ENCODE measurements at places on chromosomes 5 and 9.

GRCh38 chr9:79619930-79620329 is 48.2 kb downstream of the TLE4 start:
- DNase-seq: no peak

DNA sequence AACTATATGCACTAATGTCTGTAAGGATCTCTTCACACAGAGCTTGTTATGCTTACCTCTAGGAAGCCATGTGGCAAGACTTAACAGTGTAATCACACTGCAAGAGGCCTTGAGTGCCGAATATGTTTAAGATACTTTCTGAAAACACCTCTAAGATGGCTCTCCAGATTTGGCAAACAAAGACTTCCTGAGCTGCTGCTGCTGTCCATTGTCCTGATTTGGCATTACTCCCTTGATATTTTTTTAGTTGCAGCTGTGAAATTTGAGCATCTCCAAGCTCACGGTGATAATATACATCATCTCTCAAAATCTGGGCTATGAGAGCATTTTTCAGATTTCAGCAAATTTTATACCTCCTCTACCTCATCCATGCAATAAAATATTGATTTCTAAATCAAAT is 384.5 kb upstream of the CDH6 start:
- no peak for DNase-seq

DNA sequence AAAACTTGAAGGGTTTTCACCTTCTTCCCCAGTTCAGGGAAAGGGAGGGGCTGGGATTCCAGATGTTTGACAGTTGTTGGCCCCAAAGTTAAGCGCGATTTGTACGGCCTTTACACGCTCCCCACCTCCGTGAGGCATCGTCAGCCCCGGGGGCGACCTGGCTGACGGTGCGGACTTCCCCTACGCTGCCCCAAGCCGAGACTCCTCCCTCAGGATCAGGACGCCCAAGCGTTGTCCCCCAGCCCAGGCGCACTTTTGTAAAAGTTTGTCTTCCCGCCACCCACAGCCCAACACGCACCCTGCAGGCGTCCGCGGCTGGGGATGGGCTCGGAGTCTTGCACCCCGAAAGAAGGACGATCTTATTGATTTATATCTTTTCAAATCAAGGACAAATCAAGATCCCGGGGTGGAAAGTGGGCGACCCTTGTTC is 713 bp downstream of the MOB3B start:
- peak; percentile 37 for DNase-seq

DNA sequence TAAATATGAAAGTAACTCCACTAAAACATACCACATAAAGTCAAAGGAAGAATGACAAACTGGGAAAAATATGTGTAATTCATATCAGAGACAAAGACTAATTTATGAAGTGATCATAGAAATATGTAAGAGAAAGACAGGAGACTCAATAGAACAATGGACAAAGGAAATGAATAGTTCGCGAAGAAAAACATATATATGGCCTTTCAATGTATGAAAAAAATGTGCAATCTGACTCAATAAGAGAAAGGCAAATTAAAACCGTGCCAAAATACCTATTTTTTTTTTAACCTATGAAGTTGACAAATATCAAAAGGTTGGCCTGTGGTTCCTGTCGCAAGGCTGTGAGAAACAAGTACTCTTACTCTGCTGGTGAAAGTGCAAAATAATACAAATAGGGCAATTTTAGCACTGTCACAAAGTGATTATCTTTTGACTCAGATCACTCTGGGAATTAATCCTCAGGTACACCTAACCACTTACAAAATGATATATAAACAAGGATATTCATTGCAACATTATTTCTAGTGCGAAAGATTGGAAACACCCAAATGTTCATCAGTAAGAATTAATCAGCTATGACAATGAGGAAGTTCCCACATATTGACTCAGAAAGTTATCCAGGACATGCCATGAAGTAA is 3.7 kb downstream of the C9 start:
- no peak for DNase-seq

DNA sequence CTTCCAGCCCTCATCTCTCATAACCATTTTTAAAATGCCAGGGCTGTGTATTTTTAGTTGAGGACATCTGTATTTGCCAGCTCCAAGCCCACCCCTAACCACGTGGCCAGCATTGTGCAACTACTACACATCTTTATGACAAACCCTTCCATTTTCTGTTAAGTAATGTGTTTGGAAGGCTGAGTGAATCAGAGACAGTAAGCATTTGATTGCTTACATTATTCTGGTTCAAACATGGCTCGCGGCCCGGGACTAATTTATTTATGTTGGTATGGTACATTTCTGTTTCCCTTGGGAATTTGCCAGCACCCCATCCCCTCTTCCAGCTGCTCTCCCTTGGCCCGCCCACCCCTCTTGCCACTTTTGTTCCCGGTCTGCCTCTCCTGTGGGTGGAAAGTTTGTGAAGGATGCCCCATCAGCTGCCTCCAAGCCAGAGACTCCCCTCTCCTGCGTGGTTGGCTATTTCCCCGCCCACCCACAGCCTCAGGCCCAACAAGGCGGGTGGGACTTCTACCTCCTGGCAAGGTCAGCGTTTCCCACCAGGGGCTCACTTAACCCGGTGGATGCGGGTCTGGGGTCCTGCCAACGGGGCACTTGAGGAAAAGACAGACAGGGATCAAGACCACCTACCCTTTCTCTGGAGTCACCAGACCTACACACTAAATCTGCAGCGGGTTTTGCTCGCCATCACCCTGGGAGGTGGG is 162.2 kb downstream of the HSD17B3 start:
- no peak for DNase-seq

GRCh38 chr5:78889369-78890140 is 95.6 kb downstream of the ARSB start:
- no peak for DNase-seq

GRCh38 chr9:99299211-99300102 is 77.4 kb downstream of the SEC61B start:
- no peak for DNase-seq

GRCh38 chr9:76996700-76997099 is 22.8 kb upstream of the FOXB2 start:
- no peak for DNase-seq

DNA sequence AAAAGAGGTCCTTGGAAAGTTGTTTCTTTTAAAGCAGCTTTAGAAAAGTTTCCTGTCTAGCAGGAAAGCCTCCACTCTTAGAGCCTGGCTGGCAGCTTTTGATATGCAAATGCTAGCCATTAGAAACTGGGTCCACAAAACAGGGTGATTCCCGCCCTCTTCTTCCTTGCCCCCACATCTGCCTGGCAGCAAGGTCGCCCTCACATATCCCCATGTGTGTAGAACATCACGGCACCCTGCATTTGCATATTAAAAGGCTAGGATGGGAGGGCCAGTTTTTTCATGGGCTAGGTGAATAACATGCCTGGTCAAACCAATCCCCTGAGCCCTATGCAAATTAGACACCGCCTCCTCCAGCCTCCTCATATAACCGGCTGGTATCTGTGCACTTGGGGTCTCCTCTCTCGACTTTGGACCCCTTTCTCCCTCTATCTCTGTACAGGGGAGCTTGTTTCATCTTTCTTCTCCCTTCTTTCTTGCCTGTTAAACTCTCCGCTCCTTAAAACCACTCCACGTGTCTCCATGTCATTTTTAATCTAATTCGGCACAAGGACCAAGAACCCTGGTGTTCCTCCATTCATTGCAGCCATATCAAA is 426.8 kb upstream of the CTNND2 start:
- DNase-seq: no peak

DNA sequence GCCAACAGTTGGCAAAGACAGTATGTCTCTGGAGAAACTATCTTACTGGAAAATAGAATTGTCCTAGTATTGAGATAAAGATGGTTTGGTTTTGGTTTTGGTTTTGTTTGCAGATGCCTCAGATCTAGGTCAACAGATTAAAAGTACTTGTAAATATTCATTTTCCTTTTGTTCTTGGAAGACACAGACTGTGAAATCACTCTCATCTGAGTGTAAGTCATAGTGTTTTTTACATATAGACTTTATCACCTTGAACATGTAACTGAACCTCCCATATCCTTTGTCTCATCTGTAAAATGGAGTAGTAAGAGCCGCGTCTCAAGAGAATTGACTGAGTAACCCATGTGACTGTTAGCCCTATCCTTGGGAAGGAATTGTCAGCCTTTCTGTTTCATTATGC is 34.3 kb downstream of the MAP3K1 start:
- DNase-seq: no peak

- no peak for DNase-seq
Observed at GRCh38 chr5:102927007-102927406, 171.9 kb downstream of the PAM start.

DNA sequence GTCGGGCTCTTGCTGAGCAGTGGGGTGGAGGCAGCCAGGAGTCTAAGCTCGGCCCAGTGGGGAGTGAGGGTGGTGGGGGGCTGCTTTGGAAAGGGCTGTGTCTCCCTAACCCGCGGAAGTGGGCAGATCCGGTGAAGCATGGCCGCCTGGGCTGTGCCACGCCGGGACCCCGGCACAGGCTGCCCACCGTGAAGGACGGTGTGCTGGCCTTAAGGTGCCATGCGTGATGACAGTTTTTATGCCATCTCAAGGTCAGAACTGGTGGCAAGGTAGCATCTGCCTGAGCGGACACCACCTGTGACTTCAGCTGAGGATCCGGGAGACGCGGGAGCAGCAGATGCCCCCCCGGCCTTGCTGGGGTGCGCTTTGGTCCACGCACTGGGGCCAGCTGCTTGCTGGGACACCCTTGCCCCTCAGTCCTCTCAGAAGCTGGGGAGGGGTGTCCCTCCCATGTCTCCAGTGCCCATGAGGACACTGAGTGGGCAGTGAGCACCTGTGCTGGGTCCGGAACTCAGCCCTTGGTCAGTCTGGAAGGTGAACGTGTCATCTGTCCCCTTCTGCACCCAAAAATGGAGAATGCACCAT is 53.9 kb downstream of the AHRR start:
- DNase-seq: no peak

GRCh38 chr5:106331415-106331814 is 1339.3 kb downstream of the EFNA5 start:
- DNase-seq: no peak

DNA sequence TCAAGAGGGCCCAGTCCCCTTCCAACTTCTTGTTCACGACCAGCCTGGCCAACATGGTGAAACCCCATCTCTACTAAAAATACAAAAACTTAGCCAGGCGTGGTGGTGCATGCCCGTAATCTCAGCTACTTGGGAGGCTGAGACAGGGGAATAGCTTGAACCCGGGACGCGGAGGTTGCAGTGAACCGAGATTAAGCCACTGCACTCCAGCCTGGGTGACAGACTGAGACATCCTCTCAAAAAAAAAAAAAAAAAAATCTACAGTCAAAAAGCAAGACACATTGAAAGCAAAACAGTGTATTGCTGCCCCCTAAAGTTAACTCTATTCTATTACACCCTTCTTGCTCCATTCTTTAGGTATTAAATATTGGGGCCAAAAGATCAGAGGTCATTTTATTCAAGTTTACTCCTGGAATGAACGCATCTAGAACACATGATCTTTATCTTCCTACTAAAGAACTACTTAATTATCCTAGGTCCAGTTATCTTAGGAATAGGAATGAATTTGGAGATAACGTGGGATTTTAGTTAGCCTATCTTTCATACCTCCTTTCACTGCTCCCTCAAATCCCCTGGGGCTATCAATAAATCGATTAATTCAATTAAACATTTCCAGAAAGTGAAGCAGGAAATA is 2.4 kb downstream of the ATG12 start:
- no peak for DNase-seq

- DNase-seq: no peak
Observed at GRCh38 chr5:2093859-2094615, 211.3 kb upstream of the IRX4 start.

GRCh38 chr9:130944510-130945058 is 5.5 kb upstream of the FIBCD1 start:
- DNase-seq: no peak

GRCh38 chr5:123500471-123500870 is 11.5 kb upstream of the CSNK1G3 start:
- DNase-seq: no peak

GRCh38 chr5:90940227-90940995 is 381.8 kb downstream of the ADGRV1 start:
- peak; percentile 15 for DNase-seq

DNA sequence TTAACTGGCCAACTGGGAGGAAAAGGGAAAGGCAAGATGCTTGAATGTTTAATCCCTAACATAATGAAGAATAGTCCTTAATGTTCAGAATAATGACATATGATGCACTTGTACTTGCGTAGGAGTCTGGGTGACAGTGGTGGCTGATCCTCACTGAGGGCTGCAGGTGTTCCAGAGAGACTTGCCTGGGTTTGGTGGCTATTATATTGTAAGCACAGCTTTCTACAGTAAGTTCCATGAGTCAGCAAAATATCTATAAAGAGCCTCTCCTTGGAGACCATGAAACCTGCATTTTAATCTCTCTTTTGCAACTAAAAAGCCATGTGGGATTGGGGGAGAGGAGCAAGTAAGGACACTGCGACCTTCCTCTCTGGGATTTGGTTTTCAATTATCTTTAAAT is 1.9 kb upstream of the NPR2 start:
- DNase-seq: no peak

GRCh38 chr5:151708126-151708525 is 21.4 kb upstream of the SPARC start:
- no peak for DNase-seq

- no peak for DNase-seq
Observed at GRCh38 chr5:34469971-34470370, 186.2 kb upstream of the RAI14 start.

- no peak for DNase-seq
Observed at GRCh38 chr9:125701351-125701750, 5.7 kb downstream of the MAPKAP1 start.

DNA sequence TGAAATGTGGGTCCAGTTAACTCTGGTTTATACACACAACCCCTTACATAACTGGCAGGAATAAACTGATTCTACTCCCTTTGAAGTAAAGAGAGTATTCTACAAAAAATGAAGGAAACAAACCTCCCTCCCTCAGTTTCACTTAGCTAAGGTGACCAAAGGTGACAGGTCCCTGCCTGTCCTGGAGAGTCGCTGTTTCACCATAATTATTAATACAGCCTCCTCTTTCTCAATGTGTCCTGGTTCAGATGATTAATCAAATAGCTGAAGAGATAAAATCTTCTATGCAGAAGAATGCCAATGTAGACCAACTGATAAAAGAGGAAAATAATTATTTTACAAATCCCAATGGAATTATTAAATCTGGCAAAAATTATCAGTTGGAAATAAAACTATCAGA is 163.7 kb upstream of the GNA14 start:
- no peak for DNase-seq

- no peak for DNase-seq
Observed at GRCh38 chr5:52013523-52013922, 630.3 kb downstream of the ISL1 start.

GRCh38 chr9:113634596-113635515 is 171.3 kb downstream of the RGS3 start:
- DNase-seq: no peak

DNA sequence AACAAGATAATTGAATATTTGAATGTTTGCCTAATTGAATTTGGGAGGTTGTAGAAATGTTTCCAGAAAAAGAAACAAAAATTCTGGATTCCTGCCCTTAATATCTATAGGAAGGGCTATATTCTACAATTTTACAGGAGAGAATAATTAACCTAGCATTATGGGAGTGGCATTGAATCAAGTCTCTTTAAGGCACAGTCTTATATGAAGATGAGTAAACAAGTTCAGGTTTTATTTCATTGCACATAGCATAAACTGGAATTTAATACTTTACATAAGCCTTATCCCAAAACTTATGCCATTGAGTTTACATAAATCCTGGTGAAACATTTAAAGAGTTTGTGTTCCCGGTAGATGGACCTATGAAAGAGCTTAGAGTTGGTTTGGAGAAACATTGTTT is 138.1 kb upstream of the ADAMTSL1 start:
- no peak for DNase-seq

GRCh38 chr5:34914671-34915138 is 599 bp downstream of the RAD1 start:
- no peak for DNase-seq

- no peak for DNase-seq
Observed at GRCh38 chr5:38370358-38371100, 112.2 kb downstream of the EGFLAM start.
